ENCODE measurements at places on chromosomes 7 and 10.

DNA sequence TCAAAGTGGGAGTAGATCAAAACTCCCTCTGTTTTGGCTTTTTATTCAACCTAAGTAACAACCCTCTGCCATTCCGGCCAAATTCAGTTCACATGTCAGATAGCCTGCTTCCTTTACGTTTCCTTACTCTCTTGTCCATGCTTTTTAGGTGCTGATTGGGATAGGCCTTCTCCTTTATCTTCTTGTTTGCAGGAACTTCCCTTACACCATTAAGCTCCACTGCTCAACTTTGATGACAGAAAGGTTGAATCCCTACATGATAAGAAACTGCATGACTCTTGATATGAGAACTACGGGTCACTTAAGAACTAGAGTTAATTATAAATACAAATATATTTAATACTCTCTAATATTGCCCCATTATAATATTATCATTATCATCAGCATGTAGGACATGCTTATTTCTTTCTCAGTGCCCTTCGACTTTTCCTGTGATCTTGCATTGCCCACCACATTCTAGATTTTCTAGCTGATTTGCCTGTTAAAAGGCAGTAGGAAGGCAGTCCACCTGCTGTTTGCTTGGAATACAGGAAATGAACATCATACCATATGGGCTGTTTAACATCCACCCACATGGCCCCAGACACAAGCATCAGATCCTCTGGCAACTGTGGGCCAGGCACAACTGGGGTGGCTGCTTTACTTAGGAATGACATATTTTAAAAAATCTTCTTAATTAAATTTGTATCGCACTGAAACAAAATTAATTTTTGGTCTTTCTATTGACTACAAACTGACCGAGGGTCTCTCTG lies 59.7 kb upstream of the CCDC6 start:
- H3K4me3 ChIP-seq = no peak overlapping the region
- H3K27ac ChIP-seq = no peak overlapping the region
- DNase-seq = no peak
- peaks cover 7% of the 10 kb centered on the region for H3K27me3 ChIP-seq

DNA sequence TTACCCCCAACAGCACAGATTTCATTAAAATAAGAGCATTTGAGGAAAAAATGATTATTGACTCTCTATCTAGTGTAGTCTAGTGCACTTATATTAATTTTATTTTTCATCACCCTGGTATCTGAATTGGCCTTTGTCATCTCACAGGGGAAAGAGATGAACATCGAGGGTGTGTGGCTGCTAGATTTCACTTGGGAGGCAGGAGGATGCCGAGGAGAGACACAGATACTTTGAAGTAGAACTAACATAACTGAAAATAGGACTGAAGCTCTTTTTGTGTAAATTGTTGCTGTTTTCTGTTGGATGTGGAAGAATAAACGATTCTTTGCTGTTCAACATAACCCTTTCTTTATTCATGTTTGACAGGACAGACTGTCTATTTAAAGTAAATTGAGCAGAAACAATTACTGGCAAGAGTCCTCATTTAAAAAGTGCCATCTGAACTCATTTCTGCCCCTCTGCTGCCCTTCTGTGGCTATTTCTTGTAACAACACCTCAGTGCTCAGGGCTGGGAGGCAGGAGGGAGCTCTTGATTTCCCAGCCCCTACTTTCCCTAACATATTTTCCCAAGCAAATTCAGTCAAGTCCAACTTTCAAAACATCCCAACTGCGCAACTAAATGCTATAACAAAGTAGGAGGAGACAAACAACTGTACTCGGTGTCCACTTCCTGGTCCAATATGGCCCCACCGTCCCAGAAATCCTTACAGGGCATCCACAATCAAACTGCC lies 15.6 kb downstream of the LYZL1 start:
- H3K36me3 ChIP-seq = no peaks in the 10 kb centered on the region
- DNase-seq = no peak
- H3K4me1 ChIP-seq = peaks cover 3% of the 10 kb centered on the region
- H3K27ac ChIP-seq = no peak overlapping the region
- H3K4me3 ChIP-seq = no peak overlapping the region

GRCh38 chr7:36979810-36980248 lies 255.5 kb upstream of the AOAH start:
- H3K27ac ChIP-seq = no peak overlapping the region
- no peak for DNase-seq
- H3K27me3 ChIP-seq = no peaks in the 10 kb centered on the region
- no peak overlapping the region for H3K4me3 ChIP-seq

DNA sequence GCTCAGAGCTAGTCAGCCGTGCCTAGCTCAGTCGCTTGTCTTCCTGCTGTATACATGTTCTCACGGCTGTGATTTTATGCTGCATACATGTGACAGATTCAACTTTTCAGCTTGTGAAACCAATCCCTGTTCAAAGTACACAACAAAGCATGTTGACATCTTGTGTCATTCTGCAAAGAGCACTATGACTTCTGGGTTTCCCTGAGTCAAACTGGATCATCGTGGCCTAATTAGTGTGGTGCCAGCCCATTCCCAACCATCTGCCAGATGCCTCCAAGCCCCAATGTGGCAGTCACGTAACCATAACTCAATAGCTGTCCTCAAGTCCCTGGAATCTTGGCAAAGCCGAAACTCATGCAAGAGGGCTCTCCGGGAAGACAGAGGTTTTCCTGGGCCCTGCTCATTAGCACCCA lies 144.8 kb downstream of the MYOF start:
- H3K27me3 ChIP-seq = peaks cover 31% of the 10 kb centered on the region
- H3K4me3 ChIP-seq = no peak overlapping the region
- H3K4me1 ChIP-seq = no peaks in the 10 kb centered on the region

DNA sequence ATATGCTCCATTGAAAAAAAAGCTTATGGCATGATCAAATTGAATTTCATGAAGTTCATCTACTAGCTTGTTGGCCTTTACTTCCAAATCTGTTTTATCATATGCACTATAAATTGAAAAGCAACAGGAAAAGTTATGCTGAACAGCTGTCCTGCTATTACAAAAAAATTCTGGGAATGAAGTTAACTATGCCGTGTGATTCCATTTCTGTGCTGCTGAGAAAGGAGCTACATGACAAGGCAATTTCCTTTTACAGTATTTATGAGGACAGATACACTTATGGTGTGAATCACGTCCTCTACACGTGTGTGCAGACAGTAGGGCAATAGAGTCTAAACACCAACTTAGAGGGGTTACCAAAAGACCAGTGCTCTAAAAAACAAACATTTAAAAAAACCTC lies 426.5 kb upstream of the AKR1E2 start:
- H3K4me1 ChIP-seq = no peaks in the 10 kb centered on the region
- H3K36me3 ChIP-seq = peaks cover 2% of the 10 kb centered on the region
- no peak overlapping the region for H3K4me3 ChIP-seq
- no peak overlapping the region for H3K27ac ChIP-seq

DNA sequence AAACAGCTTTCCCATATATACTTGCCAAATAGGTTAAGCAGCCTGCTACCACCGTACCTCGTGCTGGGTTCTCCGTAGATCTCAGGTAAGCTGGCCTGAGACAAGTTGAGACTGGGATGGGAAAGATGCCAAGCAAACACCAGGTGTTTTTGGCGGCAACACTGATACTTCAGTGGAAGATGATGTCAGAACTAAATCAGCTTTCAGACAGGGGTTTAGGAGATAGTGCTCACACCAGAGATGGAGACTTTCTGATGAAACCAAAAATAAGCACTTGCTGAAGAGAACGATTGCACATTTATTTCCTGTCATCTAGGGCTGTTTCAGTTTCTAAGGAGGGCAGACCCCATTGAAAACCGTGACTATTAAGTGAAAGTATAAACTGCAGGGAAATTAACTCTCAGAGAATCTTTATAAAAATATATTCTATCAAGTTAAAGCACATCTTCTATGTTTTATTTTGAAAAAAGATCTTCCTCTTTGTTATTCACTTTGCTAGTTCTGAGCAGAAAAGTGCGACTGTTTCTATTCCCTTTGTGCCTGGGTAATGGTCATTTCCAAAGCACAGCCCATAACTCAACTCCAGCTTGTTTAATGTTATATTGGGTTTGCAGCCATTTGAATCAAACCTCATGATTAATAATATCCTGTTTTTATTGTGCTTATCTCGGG lies 149.9 kb downstream of the CPED1 start:
- H3K27ac ChIP-seq = no peak overlapping the region
- no peak for DNase-seq
- no peak overlapping the region for H3K4me3 ChIP-seq
- no peaks in the 10 kb centered on the region for H3K36me3 ChIP-seq
- peaks cover 9% of the 10 kb centered on the region for H3K27me3 ChIP-seq

DNA sequence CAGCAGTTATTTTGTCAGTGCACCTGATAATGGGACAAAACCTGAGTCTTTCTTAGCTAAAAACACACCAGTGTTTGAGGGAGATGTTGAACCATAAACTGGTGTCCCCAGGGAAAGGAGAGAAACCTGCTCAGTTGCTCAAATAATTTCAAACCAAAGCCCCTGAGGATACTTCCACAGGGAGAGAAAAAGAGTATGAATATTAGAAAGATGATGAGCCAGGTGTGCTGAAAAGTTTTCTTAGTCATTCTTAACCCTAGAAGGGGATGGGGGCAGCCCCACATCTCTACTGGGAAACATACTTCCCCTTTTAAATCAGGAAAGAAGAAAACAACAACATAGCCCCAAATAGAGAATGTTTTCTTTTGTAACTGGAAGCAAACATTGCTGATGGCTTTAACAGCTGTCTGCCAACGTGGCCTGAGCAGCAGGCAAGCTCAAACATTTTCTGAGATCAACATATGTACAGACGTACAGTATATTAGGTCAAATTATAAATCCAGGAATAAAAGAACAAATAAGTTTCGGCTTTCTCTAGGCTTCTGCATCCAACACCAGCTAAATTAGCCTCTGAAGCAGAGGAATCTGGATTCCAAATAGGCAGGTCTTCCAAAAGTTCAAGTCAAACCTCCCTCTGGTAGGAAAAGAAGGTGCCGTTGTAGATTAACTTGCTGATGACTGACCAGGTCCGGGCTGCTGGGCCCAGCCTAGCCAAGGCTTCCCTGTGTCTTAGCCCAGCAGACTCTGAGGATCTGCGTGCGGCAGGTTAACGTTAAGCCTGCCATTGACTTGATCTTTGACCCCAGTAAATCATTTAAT lies 30.5 kb upstream of the FBXW4 start:
- no peak overlapping the region for H3K4me3 ChIP-seq
- H3K36me3 ChIP-seq = peaks cover 2% of the 10 kb centered on the region
- DNase-seq = no peak
- H3K27ac ChIP-seq = no peak overlapping the region
- peaks cover 2% of the 10 kb centered on the region for H3K4me1 ChIP-seq
- H3K27me3 ChIP-seq = peaks cover 42% of the 10 kb centered on the region

- no peaks in the 10 kb centered on the region for H3K27me3 ChIP-seq
- no peak overlapping the region for H3K27ac ChIP-seq
- H3K4me1 ChIP-seq = no peaks in the 10 kb centered on the region
These were observed 718.9 kb downstream of the LRMDA start for GRCh38 chr10:76150139-76150875.

DNA sequence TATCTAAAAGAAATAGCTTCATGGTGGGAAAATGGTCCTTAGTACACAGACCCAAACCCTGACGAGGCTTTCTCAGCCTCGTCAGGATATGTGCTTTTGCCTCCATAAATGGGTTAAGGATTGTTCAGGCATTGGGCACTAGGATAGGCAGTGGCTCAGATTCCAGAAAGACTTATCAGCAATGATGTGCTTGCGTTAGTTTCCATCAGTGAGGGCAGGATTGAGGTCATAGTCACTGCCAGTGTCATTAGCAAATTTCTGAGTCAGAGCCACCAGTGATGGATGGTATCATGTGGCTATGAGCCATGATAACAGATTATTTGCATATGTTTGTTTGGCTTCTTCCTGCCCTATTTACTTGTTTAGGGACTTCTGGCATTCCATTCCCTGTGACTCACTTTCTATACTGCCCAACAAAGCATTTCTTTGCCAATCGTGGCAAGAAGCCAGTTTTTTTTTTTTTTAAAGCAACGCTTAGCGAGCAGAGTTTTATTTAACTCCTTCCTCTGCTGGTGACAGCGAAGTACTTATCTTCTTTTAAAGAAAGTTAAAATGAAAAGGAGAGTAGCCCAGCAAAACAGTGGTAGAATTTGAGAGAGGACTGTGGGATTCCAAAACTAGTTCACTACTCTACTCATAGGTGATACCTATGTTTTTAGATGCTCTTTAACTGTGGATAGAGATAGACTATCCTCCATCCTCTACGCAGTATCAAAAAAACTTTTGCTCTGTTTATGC lies 44.4 kb downstream of the MYPN start:
- no peak overlapping the region for H3K27ac ChIP-seq
- H3K4me3 ChIP-seq = no peak overlapping the region
- DNase-seq = no peak
- no peaks in the 10 kb centered on the region for H3K36me3 ChIP-seq

GRCh38 chr10:97226398-97226797 lies 40.6 kb upstream of the SLIT1 start:
- H3K4me3 ChIP-seq = no peak overlapping the region
- peaks cover 25% of the 10 kb centered on the region for H3K36me3 ChIP-seq
- no peak overlapping the region for H3K27ac ChIP-seq
- no peaks in the 10 kb centered on the region for H3K27me3 ChIP-seq
- peaks cover 12% of the 10 kb centered on the region for H3K4me1 ChIP-seq

DNA sequence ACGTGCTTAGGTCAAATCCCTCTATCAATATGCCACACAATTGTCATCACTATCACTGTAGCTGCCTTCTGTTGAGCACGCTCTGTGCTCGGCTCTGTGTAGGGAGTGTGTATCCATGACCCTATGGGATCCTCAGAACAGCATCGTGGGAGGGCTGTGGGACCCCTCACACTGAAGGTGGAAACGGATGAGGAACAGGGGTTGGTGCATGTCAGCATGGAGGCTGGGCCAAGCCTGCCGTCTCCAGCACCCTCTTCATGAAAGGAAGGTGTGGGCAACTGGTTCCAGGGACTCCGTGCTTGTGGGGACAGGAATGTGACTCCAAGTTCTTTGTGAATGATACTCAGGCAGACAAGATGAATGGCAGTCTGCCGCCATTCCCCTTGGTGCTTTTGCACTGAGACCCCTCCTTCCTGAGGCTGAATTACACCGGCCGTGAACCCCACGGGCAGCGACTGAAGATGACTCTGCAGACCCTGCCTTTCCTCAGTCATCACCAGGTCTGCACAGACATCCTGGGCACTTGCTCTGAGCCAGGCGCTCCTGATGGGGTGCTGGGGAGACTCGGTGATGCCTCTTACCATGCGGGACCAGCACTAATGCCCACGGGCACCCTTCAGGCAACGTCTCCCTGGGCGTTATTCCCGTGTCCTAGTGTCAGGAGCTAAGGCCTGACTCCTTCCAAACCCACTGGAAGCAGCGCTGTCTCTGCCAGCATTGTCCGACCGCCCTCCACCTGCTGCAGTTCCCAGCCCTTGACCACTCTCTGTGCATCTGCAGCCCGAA lies 495.2 kb downstream of the TCERG1L start:
- no peak overlapping the region for H3K4me3 ChIP-seq
- no peaks in the 10 kb centered on the region for H3K27me3 ChIP-seq
- no peak for DNase-seq

DNA sequence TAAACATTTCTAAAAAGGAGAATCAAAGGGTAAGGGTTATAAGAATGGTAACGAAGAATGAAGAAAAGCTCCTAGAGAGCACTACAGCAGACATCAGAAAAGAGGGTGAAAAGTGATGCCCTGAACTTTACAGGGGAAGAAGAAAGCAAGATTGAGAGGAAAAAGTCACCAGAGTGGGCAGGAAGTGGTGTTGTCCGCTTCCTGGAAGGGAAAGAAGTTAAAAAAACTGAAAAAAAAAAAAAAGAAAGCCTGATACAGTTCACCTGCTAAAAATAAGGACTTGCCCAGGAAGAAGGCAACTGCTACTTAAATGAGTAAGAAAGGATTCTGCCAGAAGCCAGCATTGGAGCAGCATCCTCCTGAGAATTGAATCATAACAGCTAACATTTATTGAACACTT lies 330.1 kb upstream of the PHF14 start:
- no peaks in the 10 kb centered on the region for H3K36me3 ChIP-seq
- no peaks in the 10 kb centered on the region for H3K27me3 ChIP-seq
- DNase-seq = no peak
